ENCODE measurements at places on chromosomes 1 and 21. TPM values are rescaled to one million over a fixed set of nuclear protein-coding genes. Genes with fewer than 3 reads are reported as not detected.

Gene F13B
- not detected for total RNA-seq

DNA sequence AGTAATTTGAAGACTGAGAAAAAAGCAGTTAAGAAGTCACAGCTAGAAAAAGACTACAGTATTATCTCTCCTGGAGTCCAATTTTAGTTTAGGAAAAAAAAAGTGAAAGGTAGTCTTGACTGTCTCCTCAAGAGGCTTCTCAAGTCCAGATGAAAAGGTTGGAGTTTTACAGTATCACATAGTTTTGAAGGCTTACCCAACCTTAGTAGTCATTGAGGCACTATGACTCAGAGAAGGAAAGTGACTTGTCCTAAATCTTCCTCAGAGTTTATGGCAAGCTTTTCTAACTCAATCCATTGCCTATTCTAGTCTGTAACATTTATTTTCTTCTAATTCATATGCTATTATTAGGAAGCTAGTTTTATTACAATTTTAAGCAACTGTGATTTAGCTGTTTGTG lies 174.9 kb downstream of the DPYD start:
- no peak for DNase-seq

DNA sequence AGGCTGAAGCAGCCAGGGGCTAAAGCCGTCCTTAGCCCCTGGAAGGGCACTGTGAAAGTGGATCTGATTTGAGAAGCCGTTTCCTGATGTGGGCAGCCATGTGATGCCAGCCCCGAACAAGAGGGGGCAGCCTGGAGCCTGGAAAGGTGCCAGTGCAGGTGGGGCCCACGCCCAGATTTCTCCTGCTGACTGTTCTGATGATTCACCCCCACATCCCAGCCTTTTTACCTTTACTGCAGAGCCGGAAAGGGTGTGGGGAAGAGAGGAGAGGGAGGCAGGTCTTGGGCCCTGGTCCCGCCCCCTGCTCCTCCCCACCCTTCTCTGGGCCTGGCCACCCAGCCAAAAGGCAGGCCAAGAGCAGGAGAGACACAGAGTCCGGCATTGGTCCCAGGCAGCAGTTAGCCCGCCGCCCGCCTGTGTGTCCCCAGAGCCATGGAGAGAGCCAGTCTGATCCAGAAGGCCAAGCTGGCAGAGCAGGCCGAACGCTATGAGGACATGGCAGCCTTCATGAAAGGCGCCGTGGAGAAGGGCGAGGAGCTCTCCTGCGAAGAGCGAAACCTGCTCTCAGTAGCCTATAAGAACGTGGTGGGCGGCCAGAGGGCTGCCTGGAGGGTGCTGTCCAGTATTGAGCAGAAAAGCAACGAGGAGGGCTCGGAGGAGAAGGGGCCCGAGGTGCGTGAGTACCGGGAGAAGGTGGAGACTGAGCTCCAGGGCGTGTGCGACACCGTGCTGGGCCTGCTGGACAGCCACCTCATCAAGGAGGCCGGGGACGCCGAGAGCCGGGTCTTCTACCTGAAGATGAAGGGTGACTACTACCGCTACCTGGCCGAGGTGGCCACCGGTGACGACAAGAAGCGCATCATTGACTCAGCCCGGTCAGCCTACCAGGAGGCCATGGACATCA lies at the start of gene SFN:
Gene SFN, plus strand, starts transcription at position 369 of the 904 bp plus-strand sequence. Its CDS starts 64 bp downstream, at position 433.
- DNase-seq, result no peak

DNA sequence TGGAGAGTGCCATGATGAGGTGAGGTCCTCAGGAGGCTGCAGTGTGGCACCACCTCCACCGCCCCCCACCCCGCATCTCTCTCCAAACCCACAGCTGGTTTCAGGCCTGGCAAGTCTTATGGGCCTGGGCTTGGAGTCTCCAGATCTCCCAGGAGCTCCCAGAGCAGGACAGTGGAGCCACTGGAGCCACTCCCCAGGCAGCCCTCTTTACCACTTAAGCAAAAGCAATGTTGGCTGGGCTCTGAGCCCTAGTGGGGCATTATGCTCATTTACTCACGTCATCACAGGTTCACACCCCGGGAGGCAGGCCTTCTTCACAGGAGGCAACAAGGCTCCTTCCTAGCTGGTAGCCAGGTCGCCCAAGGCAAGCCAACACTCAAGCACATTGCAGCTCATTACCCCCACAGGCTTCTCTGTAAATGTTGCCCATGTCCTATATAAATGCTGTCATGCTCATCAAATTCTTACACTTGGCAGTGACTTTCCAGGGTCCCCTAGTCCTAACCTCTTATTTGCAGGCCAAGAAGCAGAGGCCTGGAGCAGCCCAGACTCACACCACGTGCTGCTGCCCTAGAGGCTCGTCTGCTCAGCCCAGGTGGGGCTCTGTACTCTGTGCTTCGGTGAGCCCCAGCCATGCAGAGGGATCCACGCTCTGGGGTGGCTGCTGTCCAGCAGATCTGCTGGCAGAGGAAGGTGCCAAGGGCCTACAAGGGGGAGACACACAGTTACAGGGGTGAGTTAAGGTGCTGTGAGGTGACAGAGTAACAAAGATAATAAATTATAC lies 459.3 kb downstream of the MATN1 start:
- no peak for DNase-seq

DNA sequence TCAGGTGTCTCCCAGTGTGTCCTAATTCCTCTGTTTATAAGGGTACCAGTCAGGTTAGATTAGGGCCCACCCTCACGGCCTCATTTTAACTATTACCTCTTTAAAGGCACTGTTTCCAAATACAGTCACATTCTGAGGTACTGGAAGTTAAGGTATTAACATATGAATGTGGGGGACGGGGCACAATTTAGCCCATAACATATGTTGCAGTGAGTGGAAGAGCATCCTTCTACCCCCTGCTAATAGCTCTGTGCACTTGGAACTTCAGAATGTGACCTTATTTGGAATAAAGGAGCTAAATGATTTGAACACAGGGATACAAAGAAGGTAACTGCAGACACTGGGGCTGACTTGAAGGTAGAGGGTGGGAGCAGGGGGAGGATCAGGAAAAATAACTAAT lies 67.3 kb upstream of the ADGRL2 start:
- DNase-seq, result no peak

Measured in neural crest cell (in vitro differentiated cells).